ENCODE measurements at places on chromosomes 6 and 20. TPM values are rescaled to one million over a fixed set of nuclear protein-coding genes. Genes with fewer than 3 reads are reported as not detected.

ADGB gene
- 23.8 TPM for total RNA-seq

DEF6 gene
- 13.1 TPM for total RNA-seq

GJA10 gene
- not detected for total RNA-seq

FILIP1 gene
- total RNA-seq, result 2.7 TPM

IP6K3 gene
- total RNA-seq, result not detected

PBOV1 gene
- total RNA-seq, result not detected

Measured in testis (tissue), 5 donors.